ENCODE measurements at places on chromosomes 4 and X.

DNA sequence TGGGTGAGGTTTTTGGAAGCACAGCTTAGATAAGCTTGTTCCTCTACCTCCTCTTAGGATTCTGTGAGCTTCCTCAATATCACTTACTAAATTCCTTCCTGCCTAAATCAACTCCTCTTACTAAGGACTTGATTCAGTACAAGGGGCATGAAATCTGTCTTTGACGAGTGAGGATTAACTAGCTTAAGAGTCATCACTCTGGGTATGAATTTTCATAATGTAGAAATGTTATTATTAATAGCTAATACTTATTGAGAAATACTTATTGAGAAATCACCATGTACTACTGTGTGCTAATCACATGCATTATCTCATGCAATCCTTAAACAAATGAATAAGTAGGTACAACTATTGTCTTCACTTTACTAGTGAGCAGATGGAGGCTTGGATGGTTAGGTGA is 28.6 kb downstream of the TRPC3 start:
- no peak for DNase-seq

GRCh38 chrX:29652484-29652883 is 562.9 kb upstream of the MAGEB2 start:
- no peak for DNase-seq

DNA sequence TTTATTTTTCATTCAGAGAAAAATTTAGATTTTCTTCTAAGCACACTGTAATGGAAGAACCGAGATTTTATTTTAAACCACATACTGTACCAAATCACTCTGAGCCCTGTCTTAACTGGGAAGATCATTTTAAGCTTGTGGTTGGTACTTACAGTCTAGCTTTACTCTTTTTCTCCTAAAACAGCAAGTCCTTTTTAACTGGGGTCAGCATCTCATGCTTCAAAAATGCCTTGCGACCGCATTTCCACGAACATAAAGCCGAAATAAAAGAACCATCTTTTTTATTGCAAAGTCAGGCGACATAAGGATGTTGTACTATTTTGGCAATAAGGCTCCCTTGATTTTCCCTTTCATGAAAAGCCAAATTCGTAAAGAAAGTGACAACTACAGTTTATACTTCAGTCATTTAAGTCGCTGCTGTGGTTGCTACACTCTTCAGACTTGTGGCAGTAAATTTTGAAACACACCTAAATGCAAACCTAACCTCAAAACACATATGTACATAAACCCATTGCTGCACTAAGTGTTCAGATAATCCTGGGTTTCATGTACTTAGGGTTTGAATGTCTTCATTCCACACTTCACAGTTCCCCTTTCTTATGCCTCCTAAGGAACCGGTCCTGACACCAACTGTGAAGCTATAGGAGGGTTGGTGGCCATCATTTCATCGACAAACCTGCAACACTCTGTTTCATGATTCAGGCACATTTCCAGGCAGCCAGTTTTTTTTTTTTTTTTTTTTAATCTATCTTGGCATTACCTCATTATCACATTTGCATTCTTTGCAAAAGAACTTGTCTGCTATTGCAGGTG is 3.0 kb downstream of the STOX2 start:
- no peak for DNase-seq

DNA sequence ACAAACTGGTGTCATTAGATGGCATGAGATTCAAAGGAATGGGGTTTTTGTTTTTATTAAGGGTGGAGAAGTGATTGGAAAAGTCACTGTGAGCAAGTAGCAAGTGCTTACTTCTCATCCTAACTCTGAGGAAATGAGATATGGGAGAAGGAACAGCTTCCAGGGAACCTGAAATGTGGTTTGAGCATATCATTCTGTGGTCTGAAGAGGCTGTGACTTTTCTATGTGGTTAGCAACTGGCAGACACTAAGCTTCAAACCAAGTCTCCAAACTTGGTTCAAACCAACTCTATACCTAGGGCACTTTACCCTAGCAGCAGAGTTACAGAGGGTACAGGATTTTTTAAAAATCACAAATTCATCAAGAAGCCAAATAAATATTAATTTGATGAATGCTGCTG is 58.2 kb downstream of the DCLK2 start:
- no peak for DNase-seq

GRCh38 chr4:38950734-38951133 is 81.5 kb downstream of the TMEM156 start:
- no peak for DNase-seq

GRCh38 chr4:81914623-81915022 is 442.9 kb upstream of the RASGEF1B start:
- no peak for DNase-seq

- no peak for DNase-seq
Measured at GRCh38 chr4:186166852-186167512, 24.4 kb upstream of the CYP4V2 start.

GRCh38 chr4:156515295-156515694 is 456.3 kb downstream of the PDGFC start:
- DNase-seq, result no peak

DNA sequence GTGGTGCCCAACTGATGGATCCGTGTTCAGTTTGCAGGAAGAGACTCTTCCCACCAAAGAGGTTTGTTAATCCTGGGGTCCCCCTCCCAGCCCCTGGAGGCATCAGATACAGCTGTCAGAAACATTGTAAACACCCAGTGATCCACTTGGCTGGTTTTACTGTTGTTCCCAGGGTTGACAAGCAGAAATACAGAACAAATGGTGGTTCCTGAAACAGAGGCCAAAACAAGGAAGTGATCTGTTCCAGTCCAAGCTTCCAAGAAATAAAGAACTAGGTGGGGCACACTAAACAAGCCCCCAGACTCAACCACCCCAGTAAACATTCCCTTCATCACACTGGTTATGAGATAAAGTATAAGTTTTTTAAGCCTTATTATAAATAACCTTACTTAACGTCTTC is 1.4 kb downstream of the TMLHE start:
- no peak for DNase-seq

DNA sequence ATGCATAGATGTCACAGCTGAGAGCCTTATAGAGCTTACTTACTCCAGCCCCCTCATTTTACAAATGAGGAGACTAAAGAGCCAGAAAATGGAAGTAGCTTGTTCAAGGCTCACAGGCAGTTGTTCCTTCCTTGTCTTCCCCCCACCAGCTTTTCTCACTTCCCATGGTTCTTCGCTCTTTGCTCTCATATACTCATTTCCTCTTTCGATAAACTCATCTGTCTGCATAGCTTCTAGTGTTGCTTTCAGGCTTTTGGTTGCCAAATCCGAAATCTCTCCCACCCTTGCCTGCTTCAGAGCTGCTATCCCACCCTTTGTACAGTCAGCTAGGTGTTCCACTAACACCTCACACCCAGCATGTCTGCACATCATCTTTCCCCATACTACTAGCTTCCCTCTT is 25.0 kb upstream of the GJB1 start:
- no peak for DNase-seq

DNA sequence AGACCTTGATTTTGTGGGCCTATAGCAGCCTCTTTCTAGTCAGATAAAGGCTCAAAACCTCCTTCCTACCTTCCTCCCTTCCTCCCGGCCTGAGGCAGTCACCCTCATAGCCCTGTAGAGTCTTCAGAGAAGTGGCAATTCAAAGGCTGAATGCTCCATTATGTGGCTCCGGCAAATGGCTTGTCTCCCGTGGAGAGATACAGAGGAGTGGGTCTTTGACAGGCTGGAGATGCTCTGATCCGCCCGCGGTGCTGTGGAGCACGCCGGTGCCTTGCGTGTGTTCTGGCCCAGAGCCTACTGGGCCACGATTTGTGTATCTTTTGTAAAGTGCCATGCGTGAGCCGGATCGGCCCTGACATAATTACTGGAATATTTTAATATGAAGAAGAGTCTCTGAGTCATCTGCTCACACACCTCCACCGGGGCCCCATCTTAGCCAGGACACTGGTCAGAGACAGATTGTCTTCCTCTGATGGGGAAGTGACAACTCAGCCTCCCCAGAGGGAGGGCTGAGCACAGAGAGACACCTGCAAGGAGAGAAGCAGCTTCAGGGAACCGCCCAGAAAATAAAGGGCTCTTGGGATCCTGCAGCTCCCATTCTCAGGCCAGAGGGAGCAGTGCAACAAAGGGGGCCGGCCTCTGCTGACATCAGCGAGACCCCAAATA is 88.7 kb downstream of the DCTD start:
- DNase-seq, result no peak

GRCh38 chrX:23900220-23900797 is 7.4 kb downstream of the APOO start:
- DNase-seq, result no peak

- no peak for DNase-seq
Measured at GRCh38 chrX:7771788-7772438, 71.1 kb upstream of the VCX start.

DNA sequence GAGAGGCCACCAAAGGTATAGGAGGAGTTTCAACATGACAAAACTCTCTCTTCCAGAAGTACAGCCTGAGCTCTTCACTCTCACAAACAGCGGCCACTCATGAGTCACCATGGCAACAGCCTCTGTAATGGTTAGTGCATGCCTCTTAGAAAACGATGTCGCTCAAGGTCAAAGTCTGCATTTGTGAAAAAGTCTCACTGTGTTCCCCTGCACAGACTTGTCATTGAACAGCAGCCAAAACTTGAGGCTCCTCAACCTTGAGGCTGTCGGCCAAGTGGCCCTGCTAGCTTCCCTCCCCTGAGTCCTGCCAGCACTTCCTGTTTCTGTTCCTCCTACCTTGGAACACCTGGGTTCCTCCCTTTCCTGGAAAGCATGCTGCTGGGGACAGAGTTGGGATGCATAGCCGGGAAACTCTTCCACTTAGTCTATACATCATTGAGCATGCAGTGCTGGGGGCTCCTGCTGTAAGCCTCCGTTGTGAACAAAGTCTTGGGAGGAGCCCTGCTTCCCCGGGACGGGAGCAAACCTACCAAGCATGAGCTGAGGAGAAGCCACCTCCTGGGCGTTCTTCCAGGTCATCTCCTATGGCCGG is 66.6 kb downstream of the ING2 start:
- DNase-seq, result peak; percentile 41

DNA sequence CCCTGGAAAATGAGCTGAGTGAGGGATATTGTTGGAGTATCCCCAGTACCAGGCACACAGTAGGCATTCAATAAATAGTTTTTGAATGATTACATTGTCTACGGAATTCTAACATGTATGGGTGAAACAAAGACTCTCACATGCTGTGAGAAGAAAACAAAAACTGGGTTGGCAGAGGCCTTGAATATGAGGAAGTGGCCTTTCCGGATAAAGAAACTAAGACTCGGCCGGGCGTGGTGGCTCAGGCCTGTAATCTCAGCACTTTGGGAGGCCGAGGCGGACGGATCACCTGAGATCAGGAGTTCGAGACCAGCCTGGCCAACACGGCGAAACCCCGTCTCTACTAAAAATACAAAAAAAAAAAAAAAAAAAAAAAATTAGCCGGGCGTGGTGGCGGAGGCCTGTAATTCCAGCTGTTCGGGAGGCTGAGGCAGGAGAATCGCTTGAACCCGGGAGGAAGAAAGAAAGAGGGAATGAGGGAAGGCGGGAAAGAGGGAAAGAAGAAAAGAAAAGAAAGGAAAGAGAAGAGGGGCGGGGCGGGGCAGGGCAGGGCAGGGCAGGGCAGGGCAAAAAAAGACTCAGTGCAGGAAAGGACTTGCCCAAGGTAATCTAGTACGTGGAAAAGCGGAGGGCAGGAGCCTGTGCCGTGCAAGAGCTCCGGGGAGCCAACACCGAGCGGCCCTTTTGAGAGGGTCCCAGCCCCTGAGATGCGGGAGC is 689 bp upstream of the TMA16 start:
- no peak for DNase-seq

- DNase-seq, result no peak
Measured at GRCh38 chrX:10612215-10612614, 8.2 kb downstream of the MID1 start.

GRCh38 chrX:96405842-96406241 is 278.8 kb upstream of the DIAPH2 start:
- DNase-seq, result no peak

DNA sequence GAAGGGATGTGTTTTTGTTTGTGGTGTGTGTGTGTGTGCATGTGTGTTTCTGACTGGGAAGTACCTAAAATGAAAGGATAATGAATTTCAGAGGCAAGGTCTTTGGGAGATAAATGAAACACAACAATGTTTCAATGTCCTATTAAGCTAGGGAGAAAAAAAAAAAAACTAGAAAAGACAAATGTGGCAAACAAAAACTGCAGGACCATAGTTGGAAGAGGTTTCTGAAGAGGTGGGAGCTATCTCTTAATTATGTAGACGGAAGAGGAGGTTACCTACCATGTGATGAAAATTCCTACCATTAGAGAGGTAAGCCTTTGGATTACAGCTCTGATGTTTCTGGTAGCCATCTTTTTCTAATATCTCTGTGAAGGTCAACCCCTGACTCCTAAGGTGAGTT is at the start of gene TRPC5OS:
Gene TRPC5OS, plus strand, starts transcription at position 301 of the 400 bp plus-strand sequence. CDS start 25,669 bp downstream, outside the sequence.
- DNase-seq, result no peak

- DNase-seq, result no peak
Measured at GRCh38 chr4:164383058-164383357, 370.9 kb upstream of the SMIM31 start.

DNA sequence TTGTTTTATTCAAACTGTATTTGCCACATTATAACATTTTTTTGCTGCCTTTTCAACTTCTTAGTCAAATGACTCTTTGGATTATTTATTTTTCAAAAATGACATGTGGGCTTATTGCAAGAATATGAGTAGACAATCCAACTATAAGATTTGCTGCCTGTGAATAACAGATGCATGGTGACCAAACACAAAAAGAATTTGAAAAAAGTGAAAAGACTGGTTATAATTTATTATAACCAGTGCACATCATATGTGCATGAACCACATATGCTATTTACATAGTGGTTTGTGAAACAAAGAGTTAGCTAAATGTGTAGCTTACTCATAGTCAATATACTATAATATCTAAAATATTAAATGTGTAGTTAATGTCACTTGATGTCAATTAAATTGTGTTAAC is 2086.8 kb downstream of the ARAP2 start:
- no peak for DNase-seq

DNA sequence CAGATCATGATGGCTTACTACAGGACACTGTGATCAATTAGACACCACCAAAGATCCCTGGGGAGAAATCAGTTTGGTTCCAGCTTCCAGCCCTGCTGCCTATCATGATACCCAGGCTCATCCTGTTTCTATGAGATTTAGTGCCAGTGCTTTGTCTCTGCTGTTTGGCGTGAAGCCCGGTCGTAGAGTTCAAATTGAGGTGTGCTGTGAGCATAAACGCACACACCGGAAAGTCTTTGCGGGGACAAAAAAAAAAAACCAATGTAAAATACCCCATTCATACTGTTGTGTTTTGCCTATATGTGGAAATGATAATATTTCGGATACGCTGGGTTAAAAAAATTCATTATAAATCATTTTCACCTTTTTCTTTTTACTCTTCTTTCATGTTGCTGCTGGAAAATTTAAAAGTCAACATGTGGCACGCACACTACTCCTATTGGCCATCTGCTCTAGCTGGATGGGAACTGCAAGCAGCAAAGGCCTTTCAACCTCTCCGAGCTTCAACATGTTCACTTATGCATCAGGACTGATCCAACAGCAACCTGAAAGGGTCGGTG is 607 bp upstream of the DKC1 start:
- no peak for DNase-seq

DNA sequence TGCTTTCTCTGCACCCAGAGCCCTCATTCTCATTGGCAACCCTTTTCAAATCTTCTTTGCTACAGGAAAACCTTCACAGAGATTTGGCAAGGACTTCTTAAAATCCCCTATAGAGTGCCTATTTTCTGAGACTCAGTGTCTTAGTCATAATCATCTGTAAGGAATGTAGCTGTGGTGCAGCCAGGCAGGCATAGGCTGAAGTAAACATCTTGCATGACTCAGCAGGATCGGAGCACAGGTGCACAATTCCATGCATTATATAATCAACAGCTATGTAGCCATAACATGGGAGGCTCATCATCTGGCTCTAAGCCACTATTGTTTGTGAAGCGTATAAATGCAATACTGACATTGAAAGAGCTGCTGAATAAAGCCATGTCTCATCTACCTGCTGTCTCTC is 368.8 kb downstream of the MAGEE1 start:
- no peak for DNase-seq
